ENCODE measurements at places on chromosomes 4 and X.

DNA sequence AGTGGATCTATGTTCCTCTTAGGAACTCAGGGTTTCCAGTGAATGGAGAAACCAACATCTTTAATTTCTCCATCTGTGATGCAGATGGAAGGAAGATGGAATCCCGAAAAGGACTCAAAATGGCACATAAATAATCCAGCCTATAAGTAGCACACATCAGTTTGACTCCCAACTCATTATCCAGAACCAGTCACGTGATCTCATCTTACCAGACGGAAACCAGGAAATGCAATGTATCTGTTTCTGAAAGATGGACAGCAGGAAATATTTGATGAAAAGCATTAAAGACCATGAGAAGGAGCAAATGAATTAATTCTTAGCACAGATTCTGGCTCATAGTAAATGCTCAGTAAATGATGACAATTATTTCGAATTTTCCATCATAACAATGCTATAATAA lies 443.1 kb upstream of the FMR1 start:
- DNase-seq = no peak

DNA sequence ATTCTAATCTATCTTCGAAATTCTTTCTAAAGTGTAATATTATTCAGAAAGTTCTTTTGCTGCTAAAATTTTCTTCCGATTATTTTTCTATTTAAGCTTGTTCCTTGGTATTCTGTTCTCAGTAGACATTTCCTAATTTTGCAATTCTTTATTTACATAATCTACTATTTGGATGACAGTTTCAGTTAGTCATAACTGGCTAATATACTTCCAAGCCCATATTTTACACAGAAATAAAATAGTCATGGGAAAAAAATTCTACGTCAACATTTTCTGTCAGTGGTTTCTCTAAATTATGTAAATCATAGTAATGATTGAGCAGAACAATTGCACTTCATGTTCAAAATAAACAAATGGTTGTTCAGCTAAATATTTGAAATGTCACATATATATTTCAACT lies 178.0 kb upstream of the ANKRD50 start:
- DNase-seq = no peak

DNA sequence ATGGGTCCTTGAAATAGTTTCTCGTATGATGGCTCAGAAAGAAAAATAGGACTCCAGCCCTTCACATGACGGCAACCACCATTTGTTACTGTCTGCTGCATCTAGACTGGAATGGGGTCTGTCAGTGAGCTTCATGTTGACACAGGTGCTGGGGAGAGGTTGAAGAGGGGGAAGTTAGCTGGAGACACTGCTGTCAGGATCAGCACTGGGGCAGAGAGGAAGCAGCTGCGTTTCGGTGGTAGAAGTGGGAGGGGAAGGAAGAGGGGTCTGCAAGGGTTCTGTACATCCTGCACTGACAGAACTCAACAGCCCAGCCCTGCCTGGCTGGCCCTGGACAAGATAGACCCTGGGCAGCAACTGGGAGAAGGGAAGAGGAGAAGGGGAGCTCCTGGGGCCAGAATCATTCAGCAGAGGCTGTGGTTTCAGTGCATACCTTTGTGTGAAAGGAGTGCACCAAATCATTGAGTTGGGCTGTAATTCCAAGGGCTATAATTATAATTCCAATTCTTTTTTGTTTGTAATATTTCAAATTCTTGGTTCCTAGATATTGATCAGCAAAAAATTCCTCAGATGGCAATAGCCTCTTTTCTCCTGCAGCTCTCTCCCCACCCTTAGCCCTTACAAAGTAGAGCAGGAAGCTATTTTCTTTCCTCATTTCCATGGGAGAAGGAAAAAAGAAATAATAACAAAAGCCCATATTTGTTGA lies 119.4 kb upstream of the C1GALT1C1 start:
- no peak for DNase-seq

DNA sequence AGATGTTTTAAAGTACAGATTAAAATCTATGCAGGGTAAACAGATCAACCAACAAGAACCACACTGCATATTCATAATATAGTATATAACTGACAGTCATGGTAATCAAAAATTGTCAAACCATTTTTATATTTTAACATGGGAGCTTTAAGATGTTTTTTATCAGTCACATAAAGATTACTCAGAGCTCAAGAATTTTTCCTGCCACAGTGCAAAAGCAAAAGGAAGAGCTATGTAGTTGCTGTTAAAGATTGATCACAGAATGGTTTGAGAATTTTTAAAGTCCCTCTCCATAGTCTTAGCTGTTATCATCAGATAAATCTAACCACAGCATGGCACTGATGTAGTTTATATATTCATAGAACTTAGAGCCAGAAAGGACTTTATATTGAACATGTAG lies 8.5 kb downstream of the RAB9B start:
- DNase-seq = no peak

- no peak for DNase-seq
These were observed 5.0 kb upstream of the SLAIN2 start for GRCh38 chr4:48336146-48336870.

GRCh38 chrX:9396930-9397329 lies 67.9 kb upstream of the TBL1X start:
- no peak for DNase-seq

GRCh38 chr4:22264261-22264660 lies 251.6 kb downstream of the ADGRA3 start:
- DNase-seq = no peak

GRCh38 chr4:175017751-175018150 lies 99.6 kb downstream of the ADAM29 start:
- no peak for DNase-seq

- DNase-seq = no peak
These were observed 941.9 kb downstream of the PCDH18 start for GRCh38 chr4:136590440-136590839.

DNA sequence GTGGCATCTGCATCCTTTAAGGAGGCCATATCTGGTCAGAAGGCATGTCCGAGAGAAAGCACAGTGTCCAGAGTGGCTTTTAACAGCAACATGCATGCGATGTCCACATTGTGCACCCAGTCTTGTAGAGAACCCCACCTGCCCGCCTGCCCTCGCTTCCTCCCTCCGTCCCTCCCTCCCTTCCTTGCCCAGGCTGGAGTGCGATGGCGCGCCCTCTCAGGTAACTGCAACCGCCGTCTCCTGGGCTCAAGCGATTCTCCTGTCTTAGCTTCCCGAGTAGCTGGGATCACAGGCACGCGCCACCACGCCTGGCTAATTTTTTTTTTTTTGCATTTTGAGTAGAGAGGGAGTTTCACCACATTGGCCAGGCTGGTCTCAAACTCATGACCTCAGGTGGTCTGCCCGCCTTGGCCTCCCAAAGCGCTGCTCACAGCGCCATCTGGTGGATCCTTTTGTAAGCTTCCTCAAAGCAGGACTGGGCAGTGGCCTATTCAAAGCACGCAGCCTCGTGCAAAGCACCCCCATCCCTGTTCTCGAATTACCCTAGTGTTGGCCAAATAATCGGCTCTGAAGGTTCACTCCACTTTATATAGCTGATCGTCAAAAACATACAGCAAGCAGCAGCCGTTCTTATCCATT lies 15.0 kb downstream of the BRCC3 start:
- no peak for DNase-seq

- no peak for DNase-seq
These were observed 22.4 kb upstream of the SH3KBP1 start for GRCh38 chrX:19909761-19910160.

- no peak for DNase-seq
These were observed 128.3 kb downstream of the PJA1 start for GRCh38 chrX:69036674-69037573.

GRCh38 chr4:139666735-139667281 lies 1.2 kb downstream of the MGST2 start:
- DNase-seq = no peak

DNA sequence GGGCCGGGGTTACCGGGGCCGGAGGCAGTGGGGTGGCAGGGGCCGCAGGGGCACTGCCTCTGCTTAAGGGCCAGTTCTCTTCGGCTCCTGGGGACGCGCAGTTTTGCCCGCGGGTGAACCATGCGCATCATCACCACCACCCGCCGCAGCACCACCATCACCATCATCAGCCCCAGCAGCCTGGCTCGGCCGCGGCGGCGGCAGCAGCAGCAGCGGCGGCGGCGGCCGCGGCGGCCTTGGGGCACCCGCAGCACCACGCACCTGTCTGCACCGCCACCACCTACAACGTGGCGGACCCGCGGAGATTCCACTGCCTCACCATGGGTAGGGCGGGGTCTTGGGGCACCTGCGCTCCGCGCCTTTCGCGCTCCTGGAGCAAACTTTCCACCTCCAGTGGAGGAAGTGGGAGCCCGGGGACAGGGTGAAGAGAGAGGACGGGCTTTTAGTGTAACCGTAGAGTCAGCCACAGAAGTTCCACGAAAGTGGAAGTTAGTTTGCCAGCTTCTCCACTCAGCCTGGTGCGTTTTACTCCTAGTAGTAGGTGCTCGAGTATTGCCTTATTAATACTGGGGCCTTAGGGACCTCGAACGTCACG lies 729 bp downstream of the GSX2 start:
- DNase-seq = no peak

- no peak for DNase-seq
These were observed 71.5 kb downstream of the IRF2 start for GRCh38 chr4:184402740-184403383.

- DNase-seq = no peak
These were observed 92.7 kb downstream of the WFS1 start for GRCh38 chr4:6362243-6362885.

DNA sequence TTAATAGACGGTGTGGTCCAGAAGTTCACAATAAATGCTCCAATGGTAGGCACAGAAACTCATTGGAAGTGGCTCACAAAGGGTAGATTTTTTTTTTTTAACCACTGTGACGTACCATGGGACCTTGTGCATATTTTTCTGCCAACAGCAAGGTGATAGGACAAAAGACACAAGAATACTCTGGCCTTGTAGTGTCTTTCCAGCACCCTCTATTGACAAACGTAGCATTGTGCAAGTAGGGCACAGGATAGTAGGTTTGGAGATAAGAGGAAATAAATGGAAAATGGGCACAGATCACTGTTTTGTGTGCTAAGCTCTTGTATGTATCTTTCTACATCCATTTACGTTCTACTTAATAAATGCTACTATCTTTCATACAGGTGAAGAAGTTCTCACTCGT lies 2054.9 kb downstream of the PCDH7 start:
- no peak for DNase-seq

DNA sequence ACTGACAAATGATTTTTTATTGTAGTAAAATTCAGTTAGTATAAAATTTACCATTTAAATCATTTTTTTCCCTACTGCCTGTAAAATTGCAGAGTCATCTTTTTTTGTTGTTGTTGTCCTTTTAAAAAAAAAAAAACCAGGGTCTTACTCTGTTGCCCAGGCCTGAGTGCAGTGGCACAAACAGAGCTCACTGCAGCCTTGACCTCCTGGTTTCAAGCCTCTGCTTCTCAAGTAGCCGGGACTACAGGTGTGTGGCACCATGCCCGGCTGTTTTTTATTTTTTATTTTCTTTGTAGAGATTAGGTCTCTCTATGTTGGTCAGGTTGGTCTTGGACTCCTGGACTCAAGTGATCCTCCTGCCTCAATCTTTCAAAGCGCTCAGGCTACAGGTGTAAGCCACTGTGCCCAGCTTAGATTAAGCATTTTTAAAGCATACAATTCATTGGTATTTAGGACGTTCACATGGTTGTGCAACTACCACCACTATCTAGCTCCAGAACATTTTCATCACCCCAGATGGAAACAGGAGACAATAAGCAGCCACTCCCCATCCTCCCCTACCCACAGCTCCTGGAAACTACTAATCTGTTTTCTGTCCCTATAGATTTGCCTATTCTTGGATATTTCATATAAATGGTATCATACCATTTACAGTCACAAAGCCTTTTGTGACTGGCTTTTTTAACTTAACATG lies 59.7 kb upstream of the PGRMC2 start:
- no peak for DNase-seq

DNA sequence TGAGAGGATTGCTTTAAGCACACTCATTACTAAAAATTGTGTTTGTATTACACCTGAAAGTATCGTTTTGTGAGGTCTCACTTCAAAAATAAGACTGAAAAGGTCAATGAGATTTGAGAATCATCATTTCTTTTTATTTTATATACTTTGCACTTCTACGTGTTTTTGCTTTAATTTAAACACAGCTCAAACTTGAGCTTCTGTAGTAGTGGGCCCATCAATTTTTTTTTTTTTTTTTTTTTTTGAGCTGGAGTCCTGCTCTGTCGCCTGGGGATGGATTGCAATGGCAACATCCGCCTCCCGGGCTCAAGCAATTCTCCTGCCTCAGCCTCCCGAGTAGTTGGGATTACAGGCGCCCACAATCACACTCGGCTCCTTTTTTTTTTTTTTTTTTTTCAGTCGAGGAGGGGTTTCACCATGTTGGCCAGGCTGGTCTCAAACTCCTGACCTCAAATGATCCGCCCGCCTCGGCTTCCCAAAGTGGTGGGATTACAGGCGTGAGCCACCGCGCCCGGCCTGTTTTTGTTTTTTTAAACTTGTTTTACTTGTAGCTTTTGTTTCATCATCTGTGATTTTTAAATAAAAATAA lies 1.5 kb downstream of the GSTCD start:
- DNase-seq = no peak

GRCh38 chrX:138127314-138127713 lies 561.4 kb downstream of the ZIC3 start:
- DNase-seq = no peak

- DNase-seq = no peak
These were observed 17.9 kb upstream of the PDE5A start for GRCh38 chr4:119646347-119647071.

DNA sequence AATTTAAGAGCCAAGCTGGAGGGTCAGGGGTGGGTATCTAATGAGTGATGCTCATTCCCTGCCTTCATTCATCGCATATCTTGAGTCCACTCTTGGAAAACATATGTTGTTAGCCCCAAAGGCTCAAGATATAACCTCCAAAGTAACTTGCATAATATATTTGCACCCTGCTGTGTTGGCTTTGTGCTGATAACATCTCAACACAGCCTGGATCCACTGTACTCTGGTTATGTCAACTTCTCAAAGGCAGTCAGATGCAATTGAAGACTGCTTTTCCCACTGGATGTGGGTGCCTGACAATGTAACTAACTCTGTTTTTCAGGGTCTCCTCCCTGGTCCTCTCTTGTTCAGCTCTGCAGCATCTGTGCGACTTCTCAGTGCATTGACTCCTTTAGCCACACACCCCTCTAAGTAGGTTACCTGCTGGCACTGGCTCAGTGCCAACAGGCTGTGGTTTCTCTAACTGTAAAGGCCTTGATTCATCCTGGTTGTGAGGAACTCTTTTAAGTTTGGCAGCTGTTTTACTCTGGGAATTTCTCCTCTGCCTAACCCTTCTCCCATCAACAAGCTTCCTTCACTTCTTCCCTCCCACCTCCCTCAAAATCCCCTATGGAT lies 28.1 kb downstream of the SLC16A2 start:
- DNase-seq = no peak

GRCh38 chr4:40243386-40243948 lies 46.6 kb downstream of the RHOH start:
- DNase-seq = no peak

GRCh38 chr4:8725071-8725841 lies 132.7 kb downstream of the CPZ start:
- no peak for DNase-seq

GRCh38 chrX:40694802-40695201 lies 40.5 kb downstream of the MED14 start:
- no peak for DNase-seq

GRCh38 chr4:35250761-35251160 lies 993.6 kb downstream of the ARAP2 start:
- no peak for DNase-seq

- DNase-seq = no peak
These were observed 94.3 kb downstream of the AREG start for GRCh38 chr4:74539044-74539790.

GRCh38 chr4:173682609-173683008 lies 152.6 kb upstream of the HAND2 start:
- DNase-seq = no peak
